Stimulated activated CD8-positive, alpha-beta memory T cell treated with anti-CD3 and anti-CD28 coated beads, Interleukin-7, amount 100 ng/mL, for 48 hours (primary cell): ENCODE measurements at places on chromosomes 1 and 21.

- no peak for DNase-seq
Observed at GRCh38 chr1:28416509-28417194, 47.1 kb downstream of the PHACTR4 start.

GRCh38 chr1:33363021-33363420 lies 42.1 kb upstream of the A3GALT2 start:
- DNase-seq = no peak

DNA sequence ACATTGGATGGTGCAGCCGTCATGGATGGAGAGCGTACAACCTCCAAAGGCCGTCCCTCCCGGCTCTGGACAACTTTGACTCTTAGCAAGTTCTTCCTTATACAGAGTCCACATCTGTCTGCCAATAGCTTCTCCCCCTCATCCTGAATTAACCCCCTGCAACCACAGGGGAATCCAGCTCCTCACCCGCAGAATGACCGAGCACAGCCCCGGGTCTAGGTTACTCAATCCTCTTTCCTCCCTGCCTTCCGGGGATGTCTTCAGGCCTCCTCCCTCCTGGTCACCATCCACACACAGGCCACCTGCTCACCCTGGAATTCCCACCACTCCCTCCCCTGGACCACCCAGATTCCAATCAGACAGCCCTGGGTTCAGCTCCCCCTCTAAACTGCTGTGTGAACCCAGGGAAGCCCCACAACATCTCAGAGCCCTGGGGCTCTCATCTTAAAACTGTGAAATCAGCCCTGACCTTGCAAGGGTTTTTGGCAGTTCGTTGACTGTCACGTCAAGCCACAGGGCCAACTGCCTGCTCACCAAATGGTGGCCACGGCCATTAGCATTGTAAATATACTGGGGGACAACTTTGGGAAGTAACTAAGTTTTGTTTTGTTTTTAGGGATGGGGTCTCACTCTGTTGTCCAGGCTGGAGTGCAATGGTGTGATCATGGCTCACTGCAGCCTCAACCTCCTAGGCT lies 54.2 kb downstream of the HSPG2 start:
- no peak for DNase-seq

GRCh38 chr1:43370564-43370963 lies 2.8 kb upstream of the ELOVL1 start:
- no peak for DNase-seq

- no peak for DNase-seq
Observed at GRCh38 chr1:109256085-109256484, 6.7 kb downstream of the CELSR2 start.

DNA sequence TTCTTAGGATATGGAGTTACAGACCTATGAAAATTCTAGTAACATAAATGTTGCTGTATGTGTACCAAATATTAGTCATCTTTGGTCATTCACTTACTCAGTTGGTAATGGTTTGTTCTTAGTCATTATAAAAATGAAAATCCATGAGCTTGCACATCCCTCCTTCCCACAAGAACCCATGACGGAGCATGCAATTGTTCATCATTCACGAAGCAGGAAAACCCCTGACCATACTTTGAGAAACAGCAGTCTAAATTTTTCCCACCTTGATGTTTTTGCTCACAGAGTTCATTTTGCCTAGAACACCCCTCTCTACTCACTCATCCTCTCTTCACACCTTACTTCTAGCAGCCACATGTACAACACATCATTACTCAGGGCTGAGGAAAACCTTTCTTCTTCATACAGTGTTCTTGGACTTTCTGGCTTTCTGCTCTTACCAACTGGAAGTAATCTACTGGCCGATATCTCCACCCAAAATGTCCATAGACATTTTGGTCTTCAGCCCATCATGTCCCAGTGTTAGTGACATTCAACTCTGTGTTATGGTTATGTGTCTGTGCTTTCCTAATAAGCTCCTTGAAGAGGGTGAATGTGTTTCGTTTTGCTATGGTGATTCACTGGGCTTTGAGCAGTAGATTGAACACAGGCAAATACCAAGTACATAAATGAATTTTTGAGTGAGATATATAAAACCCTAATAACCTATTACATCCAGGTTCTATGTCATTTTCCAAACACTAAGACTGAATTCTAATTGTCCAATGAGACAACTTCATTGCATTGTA lies 189.9 kb downstream of the ZC3H11B start:
- no peak for DNase-seq

GRCh38 chr21:46307625-46308024 lies 16.0 kb downstream of the C21orf58 start:
- no peak for DNase-seq

DNA sequence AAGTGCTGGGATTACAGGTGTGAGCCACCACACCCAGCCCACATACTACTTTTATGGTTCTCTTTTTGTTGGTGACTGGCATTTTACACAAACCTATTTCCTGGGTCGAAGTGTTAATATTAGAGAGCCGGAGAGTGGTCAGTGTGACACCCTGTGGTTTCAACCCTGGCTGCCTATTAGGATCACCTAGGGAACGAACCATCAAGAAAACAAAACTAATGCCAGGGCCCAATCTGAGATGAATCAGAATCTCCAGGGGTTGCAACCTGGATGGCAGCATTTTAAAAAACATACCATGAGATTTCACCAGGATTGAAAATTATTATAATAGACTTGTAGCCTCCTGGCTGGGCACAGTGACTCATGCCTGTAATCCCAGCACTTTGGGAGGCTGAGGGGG lies 6.1 kb downstream of the MRPS21 start:
- DNase-seq = no peak

- no peak for DNase-seq
Observed at GRCh38 chr1:25999041-25999800, 1.4 kb upstream of the PAFAH2 start.

DNA sequence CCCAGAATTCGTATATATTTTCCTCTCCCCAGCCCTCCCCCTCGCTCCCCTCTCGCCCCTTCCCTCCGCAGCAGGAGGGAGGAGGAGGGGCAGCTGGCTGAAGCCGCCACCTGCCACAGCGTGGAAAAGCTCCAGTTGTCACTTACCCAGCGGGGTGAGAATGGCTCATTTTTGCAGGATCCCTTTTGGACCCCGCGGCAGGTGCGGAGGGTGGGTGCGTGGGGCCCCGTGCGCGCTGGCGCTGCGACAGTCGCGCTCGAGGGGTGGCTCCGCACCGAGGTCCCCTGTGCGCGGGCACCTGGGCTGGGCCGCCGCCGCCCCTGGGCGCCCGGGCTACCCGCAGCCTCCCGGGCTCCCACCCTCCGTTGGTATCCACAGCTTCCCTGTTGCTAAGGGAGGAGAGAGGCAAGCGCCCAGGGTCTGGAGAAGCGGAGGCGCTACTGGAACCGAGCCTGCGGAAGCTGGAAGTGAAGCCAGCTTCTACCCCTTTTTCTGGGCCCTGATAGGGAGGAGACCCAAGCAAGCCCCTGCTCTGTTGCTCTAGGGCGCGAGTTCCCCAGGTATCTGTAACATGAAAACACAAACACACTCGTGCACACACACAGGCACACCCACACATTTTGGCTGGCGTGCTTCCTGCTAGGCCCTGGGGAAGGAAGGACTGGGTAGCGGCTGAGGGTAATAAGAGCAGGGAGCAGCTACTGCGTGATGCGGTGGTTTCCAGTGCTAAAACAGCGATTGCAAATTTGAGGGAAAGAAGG lies at the start of gene ERICH3:
ERICH3 (minus strand) TSS at position 442 of the 761 bp plus-strand sequence; CDS start at position 169, 273 bp downstream.
- DNase-seq = no peak

GRCh38 chr1:114819869-114820268 lies 34.8 kb upstream of the SYCP1 start:
- no peak for DNase-seq

GRCh38 chr1:33267468-33268205 lies 11.3 kb downstream of the ZNF362 start:
- DNase-seq = no peak

- DNase-seq = peak; percentile 93
Observed at GRCh38 chr1:154974808-154975408, 427 bp downstream of the CKS1B start.

DNA sequence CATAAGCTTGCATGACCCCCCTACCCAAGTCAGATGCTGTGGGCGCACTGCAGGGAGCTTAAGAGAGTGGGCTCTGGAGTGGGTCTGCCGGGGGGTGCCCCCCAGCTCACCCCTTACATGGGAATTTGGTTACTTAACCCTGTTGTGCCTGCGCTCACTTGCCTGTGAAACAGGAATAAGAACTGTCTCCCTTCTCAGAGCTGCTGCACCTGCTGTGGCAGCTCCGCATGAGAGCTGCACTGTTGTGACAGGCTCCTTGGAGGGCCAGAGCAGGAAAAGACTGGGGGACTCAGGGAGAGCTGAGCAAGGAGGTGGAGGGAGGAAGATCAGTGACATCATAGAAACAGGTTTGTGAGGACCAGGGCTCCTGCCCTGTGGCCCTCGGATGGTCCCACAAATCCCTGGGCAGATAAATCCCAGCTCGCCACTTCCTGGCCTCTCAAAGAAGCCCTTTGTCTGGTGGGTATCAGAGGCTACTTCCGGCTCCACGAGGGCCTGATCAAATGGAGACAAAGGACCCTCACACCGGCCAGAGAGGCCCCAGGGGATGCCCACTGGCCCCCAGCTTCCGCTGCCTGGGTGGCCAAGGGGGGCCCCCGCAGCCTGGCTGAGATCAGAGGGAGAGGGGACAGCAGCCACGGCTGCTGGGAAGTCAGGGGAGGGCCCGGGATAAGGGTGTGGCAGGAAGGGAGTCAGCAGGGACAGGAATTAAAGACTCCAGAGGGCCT lies 28.9 kb upstream of the LAPTM5 start:
- DNase-seq = no peak

GRCh38 chr1:38474738-38475623 lies 384.6 kb downstream of the RRAGC start:
- DNase-seq = no peak

GRCh38 chr1:89762386-89762778 lies 58.5 kb upstream of the LRRC8D start:
- DNase-seq = no peak

GRCh38 chr1:159594625-159595405 lies 7.2 kb downstream of the APCS start:
- DNase-seq = no peak

GRCh38 chr21:29654203-29654602 lies 285.6 kb downstream of the GRIK1 start:
- DNase-seq = no peak

- DNase-seq = no peak
Observed at GRCh38 chr21:31848326-31848985, 24.4 kb upstream of the HUNK start.

GRCh38 chr1:44244986-44245385 lies 31.7 kb downstream of the DMAP1 start:
- no peak for DNase-seq

DNA sequence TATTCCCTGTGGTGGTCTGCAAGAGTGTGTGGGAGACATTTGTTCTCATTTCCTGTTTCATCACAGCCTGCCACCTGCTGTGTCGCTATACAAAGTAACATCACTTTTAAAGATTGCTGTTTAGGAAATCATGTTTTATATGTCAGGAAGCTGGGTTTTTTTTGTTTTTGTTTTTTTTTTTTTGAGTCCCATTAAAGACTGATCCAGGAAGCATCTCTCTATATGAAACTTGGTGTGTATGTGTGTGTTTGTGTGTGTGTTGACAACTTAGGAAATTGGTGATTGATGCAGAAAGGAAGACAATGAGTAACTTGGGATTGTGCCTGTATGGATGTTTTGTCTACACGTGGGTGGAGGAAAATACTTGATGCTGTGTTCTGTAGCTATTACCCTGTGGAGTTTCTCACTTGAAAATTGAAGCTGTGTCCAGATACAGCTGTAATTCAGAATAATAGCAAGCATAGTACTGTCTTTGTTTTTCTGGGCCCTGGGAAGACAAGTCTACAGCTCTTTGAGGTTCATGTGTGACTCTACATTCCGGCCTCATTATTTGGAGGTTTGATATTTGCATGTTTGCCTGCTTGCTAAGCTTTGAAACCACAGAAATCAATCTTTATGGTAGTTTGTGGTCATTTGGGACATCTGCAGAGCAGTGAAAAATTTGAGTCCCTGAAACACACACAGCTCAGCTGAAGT lies 47.9 kb downstream of the LAMC1 start:
- DNase-seq = no peak

- DNase-seq = no peak
Observed at GRCh38 chr1:160428655-160429054, 28.3 kb downstream of the VANGL2 start.

DNA sequence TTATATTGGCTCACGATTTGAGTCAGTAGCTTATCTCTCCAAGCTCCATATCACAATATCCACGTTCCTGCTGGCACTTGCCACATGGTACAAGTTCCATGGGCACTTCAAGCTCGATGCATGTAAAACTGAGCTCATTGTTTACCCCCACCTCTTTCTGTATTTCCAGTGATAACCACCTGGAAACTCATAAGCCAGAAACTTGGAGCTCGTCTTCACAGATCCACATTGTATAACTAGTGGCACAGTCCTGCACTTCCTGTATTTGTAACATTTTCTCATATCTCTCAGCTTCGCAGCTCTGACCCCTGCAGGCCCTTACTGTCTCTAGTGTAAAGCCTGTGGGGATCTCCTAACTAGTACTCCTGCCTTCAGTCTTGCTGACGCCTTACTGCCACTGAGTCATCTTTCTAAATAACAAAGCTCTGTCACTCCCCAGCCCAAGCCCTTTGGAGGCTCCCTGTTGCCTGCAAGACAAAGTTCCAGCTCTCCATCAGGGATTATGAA lies 6.5 kb upstream of the C2CD4D start:
- DNase-seq = peak; percentile 34

DNA sequence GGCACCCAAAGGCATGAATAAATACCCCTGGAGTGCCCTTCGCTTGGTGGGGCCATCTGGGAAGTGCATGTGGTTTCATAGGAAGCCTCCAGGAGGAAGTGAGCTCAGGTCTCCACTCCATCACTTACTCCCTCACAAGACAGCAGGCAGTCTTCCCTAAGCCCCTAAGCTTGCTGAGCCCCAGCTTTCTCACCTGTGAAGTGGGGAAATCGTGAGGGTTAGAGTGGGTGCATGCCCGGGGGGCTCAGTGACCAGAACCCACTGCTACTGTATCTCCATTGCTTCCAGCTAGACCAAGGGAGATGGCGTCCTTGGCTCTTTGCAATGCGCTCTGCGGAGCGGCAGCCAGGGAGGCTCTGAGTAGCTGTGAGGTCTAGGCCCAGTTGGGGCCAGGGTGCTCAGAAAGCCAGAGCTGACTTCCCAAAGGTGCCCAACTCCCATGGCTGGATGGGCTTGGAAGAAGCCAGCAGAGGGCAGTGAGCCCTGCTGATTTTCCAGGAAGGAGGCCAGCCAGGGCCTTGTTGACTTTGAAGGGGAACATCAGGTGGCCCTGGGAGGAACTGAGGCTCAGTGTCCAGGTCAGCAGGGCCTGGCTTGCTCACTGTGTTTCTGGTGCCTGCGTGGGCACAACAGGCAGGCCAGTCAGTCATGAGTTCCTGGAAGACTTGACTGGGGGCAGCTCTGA lies 27.3 kb downstream of the CDCP2 start:
- no peak for DNase-seq

DNA sequence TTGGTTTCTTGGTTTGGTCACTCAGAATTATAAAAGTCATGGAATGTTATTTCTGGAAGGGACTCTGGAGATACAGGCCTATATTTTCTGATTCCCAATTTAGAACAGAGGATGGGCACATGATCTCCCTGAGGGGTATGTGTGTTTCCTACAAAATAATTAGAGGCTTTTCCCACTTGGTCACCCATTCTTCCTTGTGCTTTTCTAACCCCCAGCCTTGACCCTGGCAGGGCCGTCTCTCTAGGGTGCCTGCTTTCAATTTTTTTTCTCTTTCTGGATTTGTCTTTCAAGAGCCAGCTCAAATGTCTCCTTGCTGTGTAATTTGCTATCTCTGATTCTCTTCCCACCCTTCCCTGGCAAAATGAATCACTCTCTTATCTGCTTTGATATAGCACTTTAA lies 131.9 kb downstream of the HLX start:
- no peak for DNase-seq
